ENCODE measurements at places on chromosomes 7 and 10.

- H3K27me3 ChIP-seq, result peaks cover 18% of the 10 kb centered on the region
- no peak for DNase-seq
Measured at GRCh38 chr7:358352-358751, 68.4 kb downstream of the FOXL3 start.

DNA sequence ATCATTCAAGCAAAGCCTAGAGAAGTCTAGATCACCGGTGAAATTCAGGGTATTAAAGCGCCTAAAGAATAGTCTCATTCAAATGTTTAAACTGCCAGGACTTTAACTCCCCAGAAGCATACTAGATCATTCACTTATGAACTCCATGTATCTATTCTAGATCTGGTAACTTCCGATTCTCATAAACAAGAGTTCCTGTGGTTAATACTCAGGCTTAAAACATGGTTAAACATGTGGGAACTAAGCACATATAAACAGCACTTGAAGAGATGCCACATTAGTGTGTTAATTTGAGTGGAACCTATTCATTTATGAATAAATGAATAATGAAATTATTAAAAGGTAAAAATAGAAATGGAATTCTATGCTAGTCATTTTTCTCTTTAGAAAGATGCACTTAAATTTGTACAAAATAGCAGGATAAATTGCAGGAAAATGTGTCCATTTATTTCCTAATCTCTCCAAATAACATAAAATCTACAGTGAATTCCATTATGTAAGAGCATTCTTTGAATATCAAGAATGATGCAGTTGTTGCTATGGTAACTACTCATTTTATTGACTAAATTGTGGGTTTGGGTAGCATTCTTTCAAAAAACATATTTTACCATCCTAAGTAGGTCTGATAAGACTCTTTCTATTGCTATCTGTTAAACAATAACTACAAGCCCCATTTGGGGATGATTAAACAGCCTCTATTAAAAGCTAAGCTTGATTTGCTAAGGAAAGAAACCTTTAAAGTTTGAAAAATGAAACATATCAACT lies 147.6 kb upstream of the TMEM168 start:
- H3K27ac ChIP-seq, result peak overlapping the region; percentile 84
- H3K27me3 ChIP-seq, result no peaks in the 10 kb centered on the region
- peaks cover 41% of the 10 kb centered on the region for H3K4me1 ChIP-seq
- peak; percentile 62 for DNase-seq
- H3K36me3 ChIP-seq, result peaks cover 7% of the 10 kb centered on the region
- H3K4me3 ChIP-seq, result peak overlapping the region; percentile 88

- DNase-seq, result no peak
- H3K27ac ChIP-seq, result no peak overlapping the region
- no peaks in the 10 kb centered on the region for H3K4me1 ChIP-seq
- no peaks in the 10 kb centered on the region for H3K36me3 ChIP-seq
- peaks cover 2% of the 10 kb centered on the region for H3K27me3 ChIP-seq
Measured at GRCh38 chr7:39181398-39181797, 203.7 kb downstream of the POU6F2 start.

DNA sequence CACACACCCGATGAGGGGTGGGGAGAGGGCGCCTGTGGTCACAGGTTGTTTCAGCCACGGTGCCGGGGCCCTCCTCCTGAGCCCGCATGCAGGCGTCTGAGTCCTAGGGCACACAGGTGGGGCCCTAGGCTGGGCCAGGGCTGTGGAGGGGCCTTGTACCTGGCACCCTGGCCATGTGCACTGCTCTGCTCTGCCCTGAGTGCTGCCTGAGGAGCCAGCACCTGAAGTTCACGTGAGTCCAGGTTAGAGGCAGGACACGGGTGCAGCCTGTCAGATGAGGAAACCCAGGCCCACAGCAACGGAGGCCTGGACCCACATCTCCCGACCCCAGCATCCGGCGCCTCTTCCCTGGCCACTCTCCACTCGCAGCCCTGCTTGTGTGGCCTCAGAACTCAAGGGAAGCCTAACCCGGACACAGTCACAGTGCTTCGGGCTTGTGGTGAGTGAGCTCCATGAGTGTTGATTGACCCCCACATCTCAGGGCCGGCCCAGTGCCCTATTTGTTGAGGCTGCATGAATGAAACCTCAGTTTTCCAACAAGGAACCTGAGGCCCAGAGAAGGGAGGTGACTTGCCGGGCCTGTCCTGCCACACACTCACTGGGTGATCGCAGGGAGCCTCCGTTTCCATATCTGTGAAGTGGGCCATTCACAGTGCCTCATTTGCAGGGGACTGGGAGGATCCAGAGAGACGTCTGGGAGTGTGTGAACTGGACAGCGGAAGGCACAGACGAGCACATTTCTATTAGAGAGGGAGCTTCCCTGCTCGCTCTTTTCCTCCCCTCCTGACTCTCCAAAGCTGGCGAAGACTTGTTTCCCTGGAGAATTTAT lies 39.6 kb downstream of the PPIF start:
- H3K4me1 ChIP-seq, result peaks cover 18% of the 10 kb centered on the region
- H3K4me3 ChIP-seq, result no peak overlapping the region
- H3K27me3 ChIP-seq, result peaks cover 4% of the 10 kb centered on the region
- H3K36me3 ChIP-seq, result peaks cover 4% of the 10 kb centered on the region
